Stimulated activated CD4-positive, alpha-beta T cell treated with anti-CD3 and anti-CD28 coated beads, Interleukin-2, amount 100 ng/mL, for 48 hours (primary cell): ENCODE measurements at places on chromosomes 12 and 14.

DNA sequence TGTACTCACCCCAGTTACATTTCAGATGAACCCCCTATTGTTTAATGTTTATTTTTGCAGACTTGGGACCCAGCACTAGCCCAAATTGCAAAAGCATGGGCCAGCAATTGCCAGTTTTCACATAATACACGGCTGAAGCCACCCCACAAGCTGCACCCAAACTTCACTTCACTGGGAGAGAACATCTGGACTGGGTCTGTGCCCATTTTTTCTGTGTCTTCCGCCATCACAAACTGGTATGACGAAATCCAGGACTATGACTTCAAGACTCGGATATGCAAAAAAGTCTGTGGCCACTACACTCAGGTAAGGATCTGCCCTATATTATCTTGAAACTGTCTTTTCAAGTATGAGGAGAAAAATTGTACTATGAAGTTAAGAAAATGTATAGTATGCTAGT, 1.2 kb downstream of the GLIPR1 start:
- DNase-seq: no peak

DNA sequence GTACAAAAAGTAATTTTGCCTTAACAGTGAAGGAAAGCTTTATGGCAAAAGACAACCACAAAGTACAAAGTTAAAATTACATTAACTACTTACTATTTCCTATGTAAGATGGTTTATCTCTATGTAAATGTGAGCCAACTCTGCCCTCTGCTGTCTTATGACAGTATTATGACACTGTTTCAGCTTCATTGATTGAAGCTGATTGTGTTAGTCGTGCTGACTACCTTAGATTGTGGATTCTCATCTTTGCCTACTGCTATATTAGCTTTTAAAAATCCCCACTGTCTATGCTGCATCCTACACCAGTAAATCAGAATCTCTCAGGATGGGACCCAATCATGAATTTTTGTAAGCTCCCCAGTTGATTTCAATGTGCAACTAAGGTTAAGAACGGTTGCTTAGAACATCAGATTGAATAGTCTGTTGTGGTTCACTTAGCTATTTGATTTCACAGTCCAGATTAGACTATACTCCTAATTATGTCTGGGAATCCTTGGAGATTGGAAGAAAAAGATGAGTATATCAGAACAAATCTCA, 12.2 kb upstream of the SPTB start:
- DNase-seq: no peak

GRCh38 chr14:65131301-65131701, 29.0 kb upstream of the MAX start:
- DNase-seq: no peak

DNA sequence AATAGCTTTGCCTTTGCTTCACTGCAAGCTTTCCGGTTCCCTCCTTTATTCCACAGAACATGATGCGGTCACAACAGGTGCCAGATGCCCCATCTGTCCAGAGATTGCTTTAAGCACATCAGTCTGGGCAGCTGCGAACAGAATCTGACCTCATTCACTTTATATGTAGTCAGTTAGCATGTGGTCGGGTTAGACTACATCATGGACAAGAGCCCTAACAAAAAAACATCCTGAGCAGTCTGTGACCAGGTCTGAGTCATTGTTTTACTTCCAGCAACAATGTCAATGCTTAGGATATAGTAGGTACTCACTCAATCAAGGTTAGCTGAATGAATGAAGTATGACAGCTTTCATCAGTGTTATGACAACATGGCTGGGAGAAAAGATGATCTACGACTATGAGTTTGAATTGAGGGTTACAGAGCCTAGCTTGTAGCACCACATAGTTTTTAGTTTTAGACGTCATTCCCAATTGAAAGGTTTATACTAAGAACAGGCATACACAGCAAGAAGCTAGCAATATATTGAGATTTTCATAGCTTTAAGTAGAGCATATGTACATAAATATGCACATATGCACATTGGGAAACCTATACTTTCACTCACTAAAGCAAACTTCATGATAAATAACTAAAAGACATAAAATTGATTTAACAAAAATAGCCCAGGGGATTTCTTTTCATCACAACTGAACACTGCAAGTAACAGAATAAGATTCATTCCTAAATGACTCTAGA, 64.2 kb upstream of the TMCC3 start:
- DNase-seq: no peak

DNA sequence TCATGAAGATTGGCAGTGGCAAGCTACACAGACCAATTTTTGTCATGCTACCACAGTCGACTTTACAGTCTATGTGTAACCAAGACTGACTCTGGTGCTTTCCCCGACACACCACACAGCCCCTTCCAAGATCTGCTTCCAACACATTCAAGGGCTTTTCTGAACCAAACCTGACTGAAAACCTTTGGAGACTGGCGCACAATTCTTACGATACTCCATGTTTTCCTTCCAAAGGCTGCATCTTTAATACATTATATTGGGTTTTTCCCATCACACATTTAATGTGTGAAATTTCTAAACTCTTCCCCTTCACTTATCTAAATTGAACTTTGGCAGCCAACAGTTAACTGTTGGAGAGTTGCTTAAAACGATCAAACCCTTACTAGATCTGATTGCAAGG, 127.7 kb upstream of the SOX5 start:
- no peak for DNase-seq

DNA sequence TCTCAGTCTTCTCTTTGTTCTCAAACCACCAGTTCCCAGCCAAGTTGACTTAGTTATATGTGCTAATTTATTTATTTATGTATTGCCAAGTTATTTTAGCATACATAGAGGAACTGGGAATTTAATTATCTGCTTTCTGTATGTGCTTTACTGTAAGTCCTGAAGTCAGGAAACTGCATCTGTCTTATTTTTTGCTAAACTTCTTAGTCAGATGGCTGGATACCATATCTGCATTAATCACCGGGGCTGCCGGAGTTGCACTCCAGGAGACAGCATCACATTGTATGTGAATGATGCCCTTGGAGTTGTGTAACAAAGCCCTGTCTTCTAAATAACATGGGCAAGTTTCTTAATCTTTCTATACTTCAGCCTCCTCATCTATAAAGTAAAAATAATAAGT, 96.2 kb downstream of the MON2 start:
- DNase-seq: no peak

GRCh38 chr14:89740241-89740640, 214.3 kb downstream of the EFCAB11 start:
- DNase-seq: no peak

DNA sequence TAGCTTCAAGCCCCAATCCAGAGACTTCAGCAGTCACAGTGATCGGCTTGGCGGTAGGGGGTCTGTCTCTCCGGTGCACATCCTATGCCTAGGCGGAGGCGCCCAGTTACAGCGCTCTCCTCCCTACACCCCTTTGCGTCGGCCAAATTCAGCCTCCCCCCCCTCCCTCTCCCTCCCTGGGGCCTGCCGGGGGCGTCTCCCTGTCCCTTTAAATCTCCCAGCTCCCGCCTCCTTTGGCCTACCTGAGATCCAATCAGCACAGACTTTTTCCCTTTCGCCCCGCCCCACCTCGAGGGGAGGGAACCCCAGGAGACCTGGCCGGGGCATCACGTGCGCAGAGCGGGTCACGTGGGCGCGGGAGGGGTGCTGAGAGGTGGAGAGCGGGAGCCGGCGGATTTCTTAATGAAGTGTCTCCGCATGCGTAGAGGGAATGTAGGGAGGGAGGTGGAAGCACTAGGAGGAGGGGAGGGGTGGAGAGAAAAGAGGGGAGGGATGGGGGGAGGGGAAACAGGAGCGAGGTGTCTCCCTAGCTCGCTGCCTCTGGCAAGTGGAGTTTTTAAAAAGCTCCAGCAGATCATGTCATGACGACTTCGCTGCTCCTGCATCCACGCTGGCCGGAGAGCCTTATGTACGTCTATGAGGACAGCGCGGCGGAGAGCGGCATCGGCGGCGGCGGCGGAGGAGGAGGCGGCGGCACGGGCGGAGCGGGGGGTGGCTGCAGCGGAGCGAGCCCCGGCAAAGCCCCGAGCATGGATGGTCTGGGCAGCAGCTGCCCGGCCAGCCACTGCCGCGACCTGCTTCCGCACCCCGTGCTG, at the start of gene HOXC13:
TSS of gene HOXC13 (plus strand) at position 506 of the 815 bp plus-strand sequence. CDS start at position 582, 76 bp downstream.
- no peak for DNase-seq

DNA sequence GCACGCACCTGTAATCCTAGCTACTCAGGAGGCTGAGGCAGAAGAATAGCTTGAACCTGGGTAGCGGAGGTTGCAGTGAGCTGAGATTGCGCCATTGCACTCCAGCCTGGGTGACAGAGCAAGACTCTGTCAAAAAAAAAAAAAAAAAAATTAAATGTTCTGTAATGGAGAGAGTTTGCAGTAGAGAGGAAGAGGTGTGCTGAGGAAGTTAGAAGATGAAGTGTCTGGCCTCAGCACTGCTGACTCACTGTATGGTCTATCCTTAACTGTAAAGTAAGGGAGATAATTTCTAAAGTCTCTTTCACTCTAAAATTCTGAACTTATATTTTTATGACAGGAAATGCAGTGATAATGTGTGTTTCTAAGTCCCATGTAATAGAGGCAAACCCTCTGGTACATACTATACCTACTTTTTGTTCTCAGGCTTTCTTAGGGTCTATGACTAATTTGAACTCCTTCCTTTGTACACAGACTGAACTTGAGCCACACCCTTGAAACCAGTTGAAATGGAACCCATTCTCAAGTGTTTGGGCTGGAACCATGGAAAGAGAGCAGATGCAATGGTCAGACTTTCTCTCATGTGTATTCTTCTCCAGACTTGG, 278.1 kb upstream of the FAR2 start:
- no peak for DNase-seq
